Testis (tissue), 5 donors: ENCODE measurements at places on chromosomes 3 and 15. TPM values are rescaled to one million over a fixed set of nuclear protein-coding genes. Genes with fewer than 3 reads are reported as not detected.

DNA sequence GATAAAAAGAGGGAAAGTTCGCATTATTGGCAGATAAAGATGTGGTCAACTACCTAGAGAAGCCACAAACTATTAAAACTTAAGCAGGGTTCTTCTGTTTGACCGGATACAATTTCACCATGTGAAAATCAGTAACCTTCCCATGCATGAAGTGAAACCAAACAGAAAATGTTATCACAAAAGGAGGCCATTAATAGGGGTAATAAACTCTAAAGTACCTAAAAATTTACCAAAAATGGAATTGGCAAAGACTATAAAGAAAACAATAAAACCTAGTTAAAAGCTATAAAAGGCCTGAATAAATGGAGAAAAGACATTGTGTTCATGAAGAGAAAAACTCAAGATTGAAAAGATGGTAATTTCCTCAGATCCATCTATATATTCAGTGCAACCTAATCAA lies 83.4 kb downstream of the FEZF2 start:
- DNase-seq = no peak

GRCh38 chr3:46845397-46845859 lies 17.8 kb downstream of the MYL3 start:
- peak; percentile 70 for DNase-seq

- DNase-seq = no peak
Observed at GRCh38 chr3:75768303-75769017, 16.9 kb downstream of the ZNF717 start.

- DNase-seq = no peak
Observed at GRCh38 chr15:31243895-31244294, 82.7 kb upstream of the KLF13 start.

DNA sequence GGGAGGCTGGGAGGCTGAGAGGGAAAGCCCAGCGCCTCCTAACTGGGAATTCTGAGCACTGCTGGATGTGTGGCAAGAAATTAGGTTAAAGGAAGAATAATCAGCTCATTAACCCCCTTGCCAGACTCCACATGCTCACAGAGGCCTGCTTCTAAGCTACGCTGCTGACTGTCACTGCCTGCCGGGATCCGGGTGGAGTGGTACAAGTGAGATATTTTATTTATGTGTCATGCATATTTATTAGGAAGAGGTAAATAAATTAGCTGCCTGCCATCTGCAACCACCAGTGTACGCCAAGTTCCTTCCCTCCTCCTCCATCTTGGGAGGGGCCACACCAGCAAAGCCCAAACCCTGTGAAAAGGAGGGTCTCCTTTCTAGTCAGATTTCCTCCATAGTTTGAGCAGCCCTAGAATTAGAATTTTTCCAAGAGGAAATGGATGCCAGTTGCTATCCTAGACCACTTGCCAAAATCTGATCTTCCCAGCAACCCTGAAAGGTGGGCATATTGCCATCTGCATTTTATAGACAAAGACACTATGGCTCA lies 43.5 kb upstream of the GRIP2 start:
- DNase-seq = no peak

Gene GOLGA8T
- total RNA-seq = 9.0 TPM

DNA sequence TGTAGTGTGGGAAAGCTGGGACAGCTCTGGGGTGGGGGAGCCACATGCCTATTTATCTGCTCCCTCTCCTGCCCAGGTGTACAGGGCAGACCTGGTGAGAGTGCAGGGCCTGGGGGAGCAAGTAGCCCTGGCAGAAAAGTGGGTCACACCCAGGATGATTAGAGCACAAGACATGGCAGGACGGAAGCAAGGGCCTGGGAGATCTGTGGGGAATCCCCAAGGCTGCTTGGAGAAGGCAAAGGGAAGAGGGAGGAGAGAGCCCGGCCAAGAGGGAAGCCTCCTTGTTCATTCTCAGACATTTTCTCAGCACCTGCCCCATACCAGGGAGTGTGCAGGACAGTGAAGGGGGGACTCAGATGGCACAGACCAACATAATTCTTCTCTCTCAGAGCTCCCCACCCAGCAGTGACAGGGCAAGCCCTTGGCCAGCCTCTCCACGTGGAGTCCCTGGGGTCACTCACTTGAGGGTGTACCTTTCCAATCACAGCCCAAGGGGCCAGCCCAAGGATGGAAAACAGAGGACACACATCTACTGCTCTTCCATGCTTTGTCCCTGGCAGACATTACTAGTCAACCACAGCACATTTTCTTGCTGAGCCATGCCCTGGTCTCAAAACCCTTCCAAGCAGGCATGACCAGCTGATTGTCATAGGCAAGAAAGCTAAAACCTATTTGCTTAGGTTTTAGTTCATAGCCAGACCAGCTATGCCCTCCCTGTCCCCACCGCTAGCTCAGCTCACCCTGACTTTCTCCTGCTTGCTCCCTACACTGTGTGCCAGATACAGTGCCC lies 4.9 kb upstream of the DUSP7 start:
- DNase-seq = no peak

DNA sequence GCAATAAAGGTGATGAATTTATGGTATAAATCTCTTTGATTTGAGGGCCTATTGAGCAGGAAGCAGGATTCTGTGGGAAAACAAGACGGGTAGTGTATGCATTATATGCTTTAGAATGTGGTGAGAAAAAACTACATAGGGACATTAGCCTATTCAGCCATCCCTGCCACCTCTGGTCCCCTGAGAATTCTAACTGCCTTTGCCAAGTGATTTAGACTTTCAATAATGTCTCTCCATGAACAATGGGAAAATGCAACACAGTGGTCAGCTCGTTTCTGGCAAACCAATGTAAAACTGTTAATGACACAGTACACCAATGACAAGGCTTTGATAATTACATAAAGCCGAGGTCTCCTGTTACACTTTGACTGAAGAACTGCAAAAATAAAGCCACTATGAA lies 314.7 kb upstream of the CNTN4 start:
- no peak for DNase-seq

Gene PTH1R
- total RNA-seq = 11.3 TPM

DNA sequence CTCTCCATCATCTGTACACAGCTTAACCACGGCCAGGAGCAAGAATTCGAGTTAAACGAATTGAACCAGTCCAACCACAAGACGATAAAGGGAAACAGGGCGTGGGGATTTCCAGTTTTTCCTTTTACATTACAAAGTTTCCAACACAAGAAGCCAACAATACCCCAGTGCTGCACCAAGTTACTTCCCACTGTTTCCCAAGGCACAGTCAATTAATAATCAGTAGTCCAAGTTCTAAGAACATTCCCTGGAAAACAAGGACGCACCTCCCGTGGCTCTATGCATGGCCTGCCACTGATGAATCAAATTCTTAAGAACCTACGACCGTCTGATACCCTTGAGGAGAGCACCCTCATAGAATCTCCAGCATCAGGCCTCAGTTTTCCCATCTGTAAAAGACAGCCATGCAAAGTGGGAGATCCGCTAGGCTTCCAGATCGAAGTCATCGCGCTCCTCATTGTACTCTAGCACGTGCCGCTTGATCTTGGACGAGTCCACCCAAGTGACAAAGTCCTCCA lies 774 bp downstream of the IMP3 start:
- peak; percentile 18 for DNase-seq
